ENCODE measurements at places on chromosomes 4 and X.

GRCh38 chr4:127832585-127832984 lies 48.1 kb upstream of the PLK4 start:
- no peak for DNase-seq

DNA sequence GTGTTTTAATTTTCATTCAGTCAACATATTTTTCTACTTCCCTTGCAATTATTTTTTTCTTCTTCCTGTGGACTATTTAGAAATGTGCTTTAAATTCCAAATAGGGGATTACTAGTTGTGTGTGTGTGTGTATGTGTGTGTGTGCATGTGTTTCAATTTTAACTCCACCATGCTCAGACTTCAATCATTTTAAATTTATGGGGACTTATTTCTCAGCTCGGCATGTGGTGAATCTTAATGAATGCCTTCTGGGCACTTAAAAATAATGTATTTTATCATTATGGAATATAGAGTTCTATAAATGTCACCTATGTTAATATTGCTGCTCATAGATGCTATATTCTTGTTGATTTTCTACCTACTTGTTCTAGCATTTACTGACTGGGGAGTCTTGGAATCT lies 465.6 kb upstream of the PRKX start:
- no peak for DNase-seq

DNA sequence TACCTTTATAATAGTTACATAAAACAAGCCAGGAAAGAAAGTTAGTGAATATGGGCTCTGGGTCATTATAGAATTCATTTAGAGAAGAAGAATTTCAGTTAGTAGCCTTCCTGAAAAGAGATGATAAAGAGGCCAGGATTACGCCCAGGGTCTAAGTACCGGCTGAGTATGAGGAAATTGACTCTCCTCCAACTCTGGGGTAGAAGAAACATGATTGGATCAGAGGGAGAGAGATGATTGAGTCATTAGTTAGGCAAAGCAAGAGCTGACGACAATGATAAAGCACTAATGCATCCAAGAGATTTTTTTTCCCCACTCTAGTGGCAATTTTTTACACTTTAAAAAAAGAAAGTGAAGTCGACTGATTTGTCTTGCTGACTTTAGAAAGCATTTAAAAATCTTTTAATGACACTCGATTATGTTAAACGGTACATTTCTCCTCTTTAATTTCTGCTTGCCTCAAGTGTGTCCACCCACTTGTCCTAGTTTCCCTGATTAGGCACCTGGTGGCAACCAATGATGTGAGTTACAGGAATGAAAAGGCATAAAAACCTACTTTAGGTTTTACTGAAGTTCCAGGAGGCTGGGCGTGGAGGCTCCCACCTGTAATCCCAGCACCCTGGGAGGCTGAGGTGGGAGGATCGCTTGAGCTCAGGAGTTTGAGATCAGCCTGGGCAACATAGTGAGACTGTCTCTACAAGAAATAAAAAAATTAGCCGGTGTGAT lies 37.3 kb upstream of the IGFBP7 start:
- no peak for DNase-seq

DNA sequence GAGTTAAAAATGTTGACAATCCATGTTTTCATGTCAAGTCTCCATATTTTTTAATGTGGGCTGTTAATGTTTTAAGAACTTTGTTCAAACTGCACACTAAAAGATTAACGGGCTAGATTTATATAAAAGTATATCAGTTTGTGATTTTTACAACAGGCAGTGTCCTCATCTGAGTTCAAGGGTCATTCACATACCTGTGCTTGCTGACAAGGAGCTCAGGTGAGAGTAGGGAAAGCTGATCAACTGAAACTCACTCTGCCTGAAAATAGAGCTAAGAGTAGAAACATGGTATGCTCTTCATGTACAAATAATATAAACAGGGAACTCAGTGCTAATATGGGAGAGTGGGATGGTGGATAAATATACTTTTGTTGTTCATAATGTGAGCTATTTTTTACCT lies 102.3 kb upstream of the DKK2 start:
- DNase-seq, result no peak

- DNase-seq, result no peak
These were observed 8.4 kb upstream of the NUP54 start for GRCh38 chr4:76156635-76157034.

DNA sequence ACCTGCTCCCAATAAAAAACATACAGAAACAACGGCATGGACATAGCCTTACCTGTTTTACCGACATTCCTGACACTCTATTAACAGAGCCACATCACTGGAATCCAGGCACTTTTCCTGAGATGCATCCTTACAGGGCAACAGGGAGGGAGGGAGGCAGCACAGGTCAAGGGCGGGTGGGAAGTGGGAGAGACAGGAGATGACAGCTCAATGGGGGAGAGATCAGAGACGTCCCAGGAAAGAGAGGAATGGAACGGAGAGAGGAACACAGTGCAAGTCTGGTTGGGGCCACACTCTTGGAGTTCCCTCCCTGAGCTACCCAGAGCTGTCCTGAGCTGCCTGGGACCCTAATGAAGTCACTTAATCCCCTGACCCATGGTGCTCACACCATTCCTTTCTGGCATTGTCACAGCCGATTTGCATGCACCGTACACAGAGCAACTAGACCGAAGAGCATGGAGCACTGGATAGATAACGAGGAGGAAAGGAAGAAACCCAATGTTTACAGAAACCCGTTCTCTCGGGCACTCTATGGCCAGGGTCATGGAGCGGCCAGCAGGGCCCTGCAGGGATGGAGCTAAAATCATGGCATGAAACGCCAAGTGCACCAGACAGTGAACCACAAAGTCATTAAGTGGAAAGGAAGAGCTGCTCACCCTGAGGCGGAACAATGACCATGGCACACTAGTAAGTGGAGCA lies 93.1 kb downstream of the NSUN7 start:
- no peak for DNase-seq

All from HFF-Myc (cell line).